ENCODE measurements at places on chromosomes 5 and 9. TPM values are rescaled to one million over a fixed set of nuclear protein-coding genes. Genes with fewer than 3 reads are reported as not detected.

DNA sequence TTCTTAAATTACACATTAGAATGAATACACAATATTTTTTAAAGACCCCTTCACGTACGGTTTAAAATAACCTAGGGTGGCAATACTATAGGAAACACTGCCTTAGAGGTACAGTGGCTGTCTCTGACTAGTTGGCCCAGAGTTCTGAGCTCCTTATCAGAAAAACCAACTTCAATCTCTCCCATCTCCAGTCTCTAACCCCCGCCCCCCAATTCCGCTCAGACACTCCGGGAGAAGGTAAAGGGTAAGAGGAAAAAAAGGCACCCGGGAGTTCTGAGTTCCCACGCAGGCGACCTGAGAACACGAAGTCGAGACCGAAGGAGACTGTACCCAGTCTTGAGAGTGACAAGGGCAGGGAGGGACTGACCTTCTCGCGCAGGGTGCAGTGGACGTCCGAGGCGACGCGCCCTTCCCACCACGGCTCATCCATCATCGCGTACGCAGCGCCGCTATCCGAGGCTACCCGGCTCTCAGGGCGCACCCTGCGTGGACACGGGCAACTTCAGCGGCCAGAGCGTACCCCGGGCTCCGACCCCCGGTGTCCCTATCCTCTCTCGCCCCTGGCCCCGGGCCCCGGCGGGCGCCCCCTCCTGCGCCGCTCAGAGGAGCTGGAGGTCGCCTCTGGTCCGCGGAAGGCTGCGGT lies 752 bp downstream of the CCNJL start:
- peak; percentile 71 for DNase-seq

- DNase-seq: no peak
Observed at GRCh38 chr9:8136477-8136876, 336.9 kb upstream of the DMAC1 start.

DNA sequence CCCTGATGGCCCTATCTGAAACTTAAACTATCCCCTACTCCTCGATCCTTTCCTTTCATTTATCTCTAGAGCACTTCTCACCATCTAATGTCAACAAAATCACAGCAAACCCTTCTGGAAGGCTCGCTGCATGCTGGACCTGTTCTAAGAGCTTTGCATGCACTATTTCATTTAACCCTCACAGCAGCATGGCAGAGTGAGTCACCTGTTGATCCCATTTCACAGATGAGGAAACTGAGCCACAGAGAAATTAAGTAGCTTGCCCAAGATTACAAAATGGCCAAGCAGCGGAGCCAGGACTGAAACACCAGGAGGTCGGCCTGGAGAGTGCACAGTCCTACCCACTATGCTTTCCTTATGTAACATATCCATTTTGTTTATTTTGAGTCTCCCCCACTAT lies 93.1 kb downstream of the ZNF622 start:
- no peak for DNase-seq

DNA sequence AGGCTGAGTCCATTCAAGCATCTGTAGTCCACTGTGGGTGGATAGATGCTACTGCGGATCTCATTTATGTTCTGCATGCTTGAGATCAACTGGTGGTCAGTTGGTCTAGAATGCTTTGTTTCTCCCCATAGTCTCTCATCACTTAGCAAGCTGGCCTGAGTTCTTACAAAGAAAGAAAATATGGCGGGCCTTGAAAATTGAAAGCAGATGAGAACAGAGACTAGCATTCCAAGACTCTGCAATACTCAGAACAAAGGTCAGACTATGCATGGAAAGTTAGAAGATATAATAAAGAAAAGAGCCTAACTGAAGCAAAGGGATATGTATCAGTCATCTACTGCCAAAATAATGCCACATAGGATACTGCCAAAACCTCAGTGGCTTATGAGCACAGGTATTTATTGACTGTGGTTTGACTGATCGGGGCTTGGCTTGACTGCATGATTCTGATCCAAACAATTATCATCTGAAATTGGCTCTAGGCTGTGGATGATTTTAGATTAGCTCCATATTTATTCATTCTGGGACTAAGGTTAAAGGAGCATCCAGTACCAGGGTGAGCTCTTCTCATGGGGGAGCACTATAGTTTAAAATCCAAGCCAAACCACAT lies 258.9 kb downstream of the TAF11L14 start:
- DNase-seq: no peak

DNA sequence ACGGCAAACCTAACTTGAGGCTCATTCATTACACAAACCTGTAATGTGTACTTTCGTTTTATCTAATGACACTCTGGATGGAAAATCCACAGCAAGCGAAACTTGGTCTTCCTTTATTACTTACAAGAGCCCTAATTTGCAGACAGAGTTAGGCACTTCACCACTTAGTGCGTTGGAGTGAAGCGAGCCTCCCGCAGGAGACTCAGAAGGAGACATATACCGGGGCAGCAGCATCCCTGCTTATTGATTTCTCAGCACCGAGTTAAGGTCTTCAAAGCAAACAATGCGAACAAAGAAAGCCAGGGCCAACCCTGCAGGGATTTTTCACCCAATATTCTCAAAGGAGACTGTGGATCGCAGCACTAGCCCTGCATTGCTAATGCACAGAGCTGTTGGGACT lies 28.6 kb downstream of the LSM11 start:
- no peak for DNase-seq

- no peak for DNase-seq
Observed at GRCh38 chr9:105119156-105119555, 125.3 kb upstream of the SLC44A1 start.

- no peak for DNase-seq
Observed at GRCh38 chr5:149603210-149603609, 21.9 kb downstream of the ARHGEF37 start.

GRCh38 chr5:106380736-106381135 lies 1290.0 kb downstream of the EFNA5 start:
- DNase-seq: no peak

DNA sequence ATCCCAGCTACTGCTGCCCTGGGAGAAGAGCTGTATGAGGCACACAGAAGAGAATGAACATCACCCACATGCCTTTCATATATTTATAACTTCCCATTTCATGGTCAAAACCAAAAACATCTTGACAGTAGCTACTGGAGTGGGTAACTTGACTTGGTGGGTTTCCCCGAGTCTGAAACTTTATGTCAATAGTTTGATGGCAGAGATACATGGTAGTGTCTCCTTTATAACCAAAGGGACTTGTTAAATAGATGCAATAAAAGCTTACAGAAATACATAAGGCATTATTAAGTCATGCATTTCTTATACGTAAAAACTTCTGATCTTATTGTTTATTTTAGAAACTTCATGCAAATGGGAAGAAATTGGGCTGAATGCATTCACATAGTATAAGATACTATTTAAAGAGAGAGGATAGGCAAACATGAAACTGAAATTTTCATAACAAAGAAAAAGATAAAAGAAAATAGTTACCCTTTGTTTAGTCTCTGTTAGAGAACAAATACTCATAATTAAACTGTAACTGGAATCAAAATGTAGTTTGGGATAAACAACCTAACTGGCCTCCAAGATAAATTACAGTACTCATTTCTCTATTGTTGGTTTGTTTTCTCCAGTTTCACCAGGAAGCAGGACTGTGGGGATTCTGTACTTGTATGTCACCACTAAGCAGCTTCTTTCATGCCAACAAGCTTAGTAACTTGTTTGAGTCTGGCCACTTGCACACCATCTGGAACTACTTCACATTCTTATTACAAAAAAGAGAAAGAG lies 459.3 kb upstream of the MEF2C start:
- DNase-seq: no peak

- DNase-seq: no peak
Observed at GRCh38 chr5:22596404-22596970, 256.7 kb downstream of the CDH12 start.

GRCh38 chr5:10856683-10857337 lies 95.8 kb upstream of the DAP start:
- peak; percentile 71 for DNase-seq

GRCh38 chr5:64145216-64145895 lies 20.3 kb upstream of the RNF180 start:
- no peak for DNase-seq

DNA sequence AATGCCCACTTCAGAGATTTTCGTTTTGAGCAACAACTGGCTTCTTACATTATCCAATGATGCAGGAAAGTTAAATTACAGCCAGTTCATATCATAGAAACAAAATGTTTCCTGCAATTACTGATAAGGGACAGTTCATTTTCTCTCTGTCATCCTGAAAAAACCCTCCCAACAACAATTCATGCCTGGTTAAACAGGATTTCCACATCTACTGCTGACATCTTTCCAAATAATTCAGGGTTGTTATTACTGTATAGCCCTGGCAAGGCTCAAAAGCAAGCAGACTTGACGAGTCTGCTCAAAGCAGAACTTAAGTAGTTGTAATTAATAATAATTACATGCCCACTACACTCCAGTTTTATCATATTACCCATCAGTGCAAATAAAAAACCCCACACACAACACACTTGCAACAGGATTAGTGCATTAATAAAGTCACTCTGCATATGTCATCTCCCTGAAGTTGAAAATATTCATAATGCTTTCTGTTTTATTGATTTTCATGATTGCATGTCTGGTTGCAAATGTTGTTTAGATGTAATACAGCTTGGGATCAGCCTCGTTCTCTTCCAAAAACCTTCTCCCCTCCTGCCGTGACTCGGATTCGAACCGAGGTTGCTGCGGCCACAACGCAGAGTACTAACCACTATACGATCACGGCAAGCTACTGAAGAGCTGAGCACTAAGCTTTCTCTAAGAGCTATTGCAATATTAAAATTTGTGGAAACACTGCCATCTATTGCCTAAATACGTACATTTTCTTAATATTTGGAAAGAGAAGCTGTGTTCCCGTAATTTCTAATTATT lies 119.6 kb upstream of the NFIB start:
- DNase-seq: no peak

GRCh38 chr9:136016572-136017288 lies 55.6 kb upstream of the UBAC1 start:
- DNase-seq: peak; percentile 22

DNA sequence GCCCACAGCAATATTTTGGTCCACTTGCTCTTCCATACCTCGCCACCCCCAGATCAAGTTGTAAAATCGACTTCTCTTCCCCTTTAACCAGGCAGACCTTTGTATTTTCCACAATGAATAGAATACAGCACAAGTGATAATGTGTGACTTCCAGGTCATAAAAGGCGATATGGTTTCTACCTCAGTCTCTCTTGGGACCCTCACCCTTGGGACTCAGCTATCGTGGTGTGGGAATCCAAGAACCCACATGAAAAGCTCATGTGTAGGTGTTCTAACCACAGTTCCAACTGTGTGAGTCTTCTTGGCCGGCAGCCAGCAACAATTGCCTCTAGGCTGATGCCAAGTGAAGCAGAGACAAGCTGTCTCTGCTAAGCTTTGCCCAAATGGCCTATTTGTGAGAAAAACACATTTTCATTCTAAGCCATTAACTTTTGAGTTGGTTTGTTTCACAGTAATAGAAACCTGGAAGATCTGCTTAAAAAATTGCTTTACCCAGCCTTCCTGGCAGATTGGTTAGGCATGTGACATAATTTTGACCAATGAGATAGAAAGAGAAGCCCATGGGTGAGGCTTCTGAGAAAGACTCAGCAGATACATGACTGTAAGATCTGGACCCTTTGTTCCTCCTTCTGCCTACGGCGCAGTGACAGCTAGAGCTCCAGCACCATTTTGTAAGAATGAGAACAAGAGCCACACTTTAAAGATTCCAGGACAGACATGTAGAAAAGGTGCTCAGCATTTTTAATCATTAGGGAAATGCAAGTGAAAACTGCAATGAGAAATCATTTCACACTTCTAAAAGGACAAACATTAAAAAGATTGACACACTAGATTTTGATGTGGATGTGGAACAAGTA lies 18.3 kb upstream of the MLLT3 start:
- peak; percentile 82 for DNase-seq

DNA sequence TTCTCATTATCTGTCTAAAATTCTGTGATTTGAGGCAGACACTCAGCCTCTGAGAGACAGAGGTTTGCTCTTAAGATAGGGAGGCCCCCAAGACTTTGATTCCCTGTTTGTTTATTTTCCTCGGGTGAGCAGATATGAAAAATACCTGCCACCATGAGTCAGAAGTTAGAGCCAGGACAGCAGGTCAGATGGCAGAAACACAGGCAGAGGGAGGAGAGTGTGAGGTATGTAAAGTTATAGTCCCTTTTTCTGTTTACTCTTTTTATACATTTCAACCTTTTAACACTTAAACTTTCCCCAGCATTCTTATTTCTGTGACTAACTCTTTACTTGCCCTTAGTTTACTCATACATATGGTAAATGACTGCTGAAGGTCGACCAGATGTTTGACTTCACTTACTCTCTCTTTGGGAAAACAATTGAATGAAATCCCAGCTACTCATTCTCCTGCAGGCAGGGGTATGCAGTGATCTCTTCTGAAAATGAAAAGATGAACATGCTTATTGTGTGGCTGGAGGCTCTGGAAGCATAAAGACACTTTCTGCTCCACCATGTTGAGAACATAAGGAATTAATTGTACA lies 383.8 kb downstream of the NTRK2 start:
- DNase-seq: no peak

TAL2 gene
- not detected for total RNA-seq

NKD2 gene
- 3.4 TPM for total RNA-seq

CRB2 gene
- total RNA-seq: 0.79 TPM

TAF11L10 gene
- total RNA-seq: not detected

PARP8 gene
- 6.2 TPM for total RNA-seq

ORM2 gene
- total RNA-seq: not detected

C9orf43 gene
- total RNA-seq: 0.12 TPM

CER1 gene
- not detected for total RNA-seq

SPINK5 gene
- 0.22 TPM for total RNA-seq
